ENCODE measurements at places on chromosomes 5 and 9.

DNA sequence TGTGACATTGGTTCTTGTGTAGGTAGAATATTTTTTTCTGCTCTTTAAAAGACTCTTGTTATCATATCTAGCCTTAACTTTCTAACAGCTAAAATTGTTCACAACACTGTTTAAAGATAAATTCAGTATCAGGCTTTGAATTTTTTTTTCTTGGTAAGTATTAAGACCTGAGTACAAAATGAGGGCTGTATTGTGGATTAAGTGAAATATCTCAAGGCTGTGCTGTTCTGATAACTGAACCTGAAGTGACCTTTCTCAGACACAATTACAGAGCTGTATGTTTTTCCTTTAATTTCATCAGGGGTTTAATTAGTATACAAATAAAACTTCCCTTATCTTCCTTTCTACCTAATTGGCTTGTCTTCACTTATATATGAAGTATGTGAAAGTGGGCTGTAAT lies 290.5 kb downstream of the CCDC171 start:
- DNase-seq = no peak

DNA sequence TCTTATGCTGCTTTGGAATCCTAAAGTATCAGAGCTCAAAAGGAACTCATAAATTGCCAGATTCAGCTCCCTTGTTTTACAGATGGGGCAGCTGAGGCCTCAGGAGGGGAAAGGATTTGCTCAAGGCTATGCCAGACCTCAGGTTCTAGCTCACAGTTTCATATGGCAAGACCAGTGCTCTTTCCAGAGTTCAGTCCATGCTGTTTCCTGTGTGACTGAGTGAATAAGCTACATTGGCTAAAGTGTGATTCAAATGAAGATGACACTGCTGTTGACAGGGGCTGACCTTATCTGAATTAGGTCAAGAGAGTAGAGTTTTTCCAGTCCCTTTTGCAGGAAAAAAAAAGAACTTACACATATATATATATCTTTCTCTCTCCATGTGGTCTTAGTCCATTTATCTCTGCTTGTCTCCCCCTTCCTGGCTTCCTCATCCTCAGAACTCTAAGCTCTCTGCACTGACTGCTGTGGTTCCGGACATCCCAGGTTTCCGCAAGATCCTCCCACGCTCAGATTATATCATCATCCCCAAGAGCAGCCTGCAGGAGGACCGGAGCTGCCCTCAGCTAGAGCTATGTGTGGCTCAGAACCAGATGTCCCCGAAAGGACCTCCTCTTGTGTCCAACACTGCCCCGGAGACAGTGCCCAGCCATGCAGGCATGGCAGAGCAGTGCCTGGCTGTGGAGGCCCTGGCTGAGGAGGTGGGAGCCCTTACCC lies 9.3 kb downstream of the HMGXB3 start:
- no peak for DNase-seq

GRCh38 chr5:179255527-179256327 lies 89.5 kb downstream of the ADAMTS2 start:
- DNase-seq = no peak

DNA sequence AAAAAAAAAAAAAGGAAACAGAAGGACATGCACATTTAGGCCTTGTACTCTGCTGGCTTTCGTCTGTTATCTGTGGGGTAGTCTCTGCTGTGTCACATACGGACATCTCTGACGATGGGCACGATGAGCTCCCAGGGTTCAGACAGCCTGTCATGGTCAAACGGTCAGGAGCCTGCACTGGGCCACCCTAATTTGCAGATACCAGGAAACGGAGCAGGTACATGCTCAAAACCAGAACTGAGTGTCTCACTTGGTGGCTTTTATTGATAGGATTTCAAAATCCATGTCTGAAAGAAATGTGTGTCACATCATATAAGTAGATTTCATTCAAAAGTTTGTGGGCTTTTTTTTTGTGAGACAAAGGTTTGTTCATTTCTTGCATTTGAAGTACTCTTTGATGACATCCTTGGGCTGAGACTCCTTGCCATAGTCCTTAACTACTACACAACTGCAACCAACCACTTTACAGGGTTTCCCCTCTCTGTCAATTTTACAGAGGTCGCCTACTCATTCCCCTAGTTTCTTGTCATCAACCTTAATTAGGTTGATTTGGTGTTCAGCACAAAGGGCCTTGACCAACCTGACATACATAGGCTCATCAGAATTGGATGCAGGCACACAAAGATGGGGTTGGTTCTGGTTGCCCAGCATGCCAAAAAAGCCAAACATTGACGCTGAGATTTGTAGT lies 9.0 kb downstream of the CKMT2 start:
- no peak for DNase-seq

GRCh38 chr5:1732238-1732941 lies 67.2 kb downstream of the MRPL36 start:
- no peak for DNase-seq

GRCh38 chr9:79572608-79573411 lies 1.0 kb downstream of the TLE4 start:
- no peak for DNase-seq

GRCh38 chr5:172414531-172415361 lies 39.6 kb downstream of the SH3PXD2B start:
- no peak for DNase-seq

- no peak for DNase-seq
Observed at GRCh38 chr5:60232036-60232795, 338.7 kb upstream of the PDE4D start.

GRCh38 chr9:33187519-33188218 lies 20.5 kb upstream of the B4GALT1 start:
- DNase-seq = no peak

DNA sequence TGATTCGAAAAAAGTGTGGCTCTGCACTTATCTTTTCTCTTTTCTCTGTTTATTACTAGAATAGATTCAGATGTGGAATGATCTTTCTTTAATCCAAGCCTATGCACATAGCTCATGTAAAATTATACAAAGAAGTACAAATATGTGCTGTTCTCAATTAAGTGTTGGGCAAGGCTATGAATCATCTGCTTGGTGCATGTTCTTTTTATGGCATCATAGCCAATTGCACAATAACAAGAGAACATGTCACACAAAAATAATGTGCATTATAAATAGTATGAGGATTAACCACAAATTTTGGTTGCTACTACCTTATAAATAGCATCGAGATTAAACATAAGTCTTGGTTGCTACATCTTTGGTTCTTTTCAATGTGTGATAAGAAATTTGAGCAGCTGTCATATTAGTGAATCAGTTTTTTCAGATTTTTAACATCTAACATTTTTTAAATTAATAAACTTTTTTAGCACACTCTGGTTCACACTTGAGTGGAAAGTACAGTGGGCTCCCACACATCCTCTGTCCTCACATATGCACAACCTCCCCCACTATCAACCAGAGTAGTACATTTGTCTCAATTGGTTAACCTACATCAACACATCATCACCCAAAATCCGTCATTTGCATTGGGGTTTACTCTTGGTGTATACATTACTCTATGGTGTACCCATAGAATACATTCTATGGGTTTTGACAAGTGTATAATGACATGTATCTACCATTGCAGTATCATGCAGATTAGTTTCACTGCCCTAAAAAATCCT lies 6.8 kb upstream of the RECK start:
- no peak for DNase-seq
